LHCN-M2 (cell line): ENCODE measurements at places on chromosomes 2 and 18. TPM values are rescaled to one million over a fixed set of nuclear protein-coding genes. Genes with fewer than 3 reads are reported as not detected.

GRCh38 chr2:98795891-98796676 is 65.2 kb upstream of the MGAT4A start:
- no peak for DNase-seq

DNA sequence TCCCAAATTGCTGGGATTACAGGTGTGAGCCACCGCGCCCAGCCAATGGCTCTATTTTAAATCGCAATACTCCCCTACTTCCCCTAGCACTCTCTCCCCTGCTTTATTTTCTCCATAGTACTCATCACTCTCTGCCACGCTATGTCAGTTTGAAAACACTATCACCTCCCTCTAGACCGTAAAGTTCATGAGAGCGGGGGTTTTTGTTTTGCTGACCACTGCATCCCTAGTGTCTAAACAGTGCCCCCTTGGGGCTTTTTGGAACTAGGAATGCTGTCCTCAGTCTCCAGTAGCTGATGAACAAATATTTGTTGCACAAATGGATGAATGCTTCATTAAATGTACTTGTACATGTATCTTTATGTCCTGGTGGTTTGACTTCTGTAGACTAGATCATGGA is 44.1 kb downstream of the ATOH8 start:
- DNase-seq: peak; percentile 70

DNA sequence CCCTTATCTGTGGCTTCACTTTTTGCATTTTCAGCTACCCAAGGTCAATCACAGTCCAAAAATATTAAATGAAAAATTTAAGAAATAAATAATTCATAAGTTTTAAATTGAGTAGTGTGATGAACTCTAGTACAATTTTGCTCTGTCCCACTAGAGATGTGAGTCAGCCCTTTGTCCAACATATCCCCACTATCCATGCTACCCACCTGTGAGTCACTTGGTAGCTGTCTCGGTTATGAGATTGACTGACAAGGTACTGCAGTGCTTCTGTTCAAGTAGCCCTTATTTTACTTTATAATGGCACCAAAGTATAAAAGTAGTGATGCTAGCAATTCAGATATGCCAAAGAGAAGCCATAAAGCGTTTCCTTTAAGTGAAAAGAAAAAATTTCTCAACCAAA is 28.8 kb downstream of the ADCY3 start:
- DNase-seq: peak; percentile 29

- DNase-seq: no peak
These were observed 76.4 kb upstream of the UXS1 start for GRCh38 chr2:106270471-106270891.

- no peak for DNase-seq
These were observed 1882.3 kb upstream of the PIK3C3 start for GRCh38 chr18:40072761-40073160.

- no peak for DNase-seq
These were observed 148.7 kb upstream of the ITGA6 start for GRCh38 chr2:172278667-172279066.

- no peak for DNase-seq
These were observed 75.2 kb upstream of the LCLAT1 start for GRCh38 chr2:30371772-30372373.

GRCh38 chr18:76410660-76411417 is 84.2 kb downstream of the ZNF516 start:
- no peak for DNase-seq

GRCh38 chr2:28644760-28645159 is 106.9 kb upstream of the PPP1CB start:
- peak; percentile 81 for DNase-seq

DNA sequence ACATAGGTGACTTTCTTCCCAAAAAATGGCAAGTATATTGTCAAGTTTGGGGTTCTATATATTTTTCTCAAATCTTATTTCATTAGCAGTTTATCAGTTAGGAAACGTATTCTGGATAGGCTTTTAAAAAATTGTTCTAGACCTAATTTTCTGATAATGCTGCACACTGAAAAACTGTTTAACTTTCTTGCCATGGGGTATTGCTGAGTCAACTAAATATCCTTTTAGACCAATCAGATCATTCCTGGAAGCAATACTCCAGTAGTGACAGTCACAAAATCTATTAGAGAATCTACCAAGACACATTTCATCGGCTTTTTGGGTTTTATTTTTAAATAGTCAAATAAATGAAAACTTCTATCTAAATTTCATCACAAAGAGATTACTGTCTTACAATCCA is 440.6 kb downstream of the LRRTM4 start:
- DNase-seq: no peak

GRCh38 chr2:65071499-65072180 is 15.4 kb downstream of the CEP68 start:
- no peak for DNase-seq

GRCh38 chr2:26621469-26622199 is 19.5 kb downstream of the CIB4 start:
- no peak for DNase-seq

GRCh38 chr18:22983175-22983574 is 50.0 kb downstream of the RBBP8 start:
- DNase-seq: peak; percentile 54

DNA sequence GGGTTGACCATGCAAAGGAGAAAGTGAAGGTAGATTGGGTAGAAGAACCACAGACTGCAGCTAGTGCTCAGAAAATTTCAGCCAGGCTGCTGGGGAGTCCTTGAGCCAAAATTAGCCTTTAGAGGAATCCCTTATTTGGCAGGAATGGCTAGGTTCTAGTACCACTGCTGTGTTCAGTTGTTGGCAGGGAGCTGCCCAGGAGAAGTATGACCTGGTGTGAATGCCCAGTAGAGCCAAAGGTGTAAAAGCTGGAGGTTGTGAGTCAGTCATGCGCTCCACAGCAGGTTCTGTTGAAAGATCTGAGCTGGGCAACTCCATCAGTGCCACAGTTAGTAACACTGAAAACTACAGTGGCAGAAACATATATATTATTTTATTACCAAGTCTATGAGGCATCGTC is 36.4 kb upstream of the TBR1 start:
- no peak for DNase-seq

DNA sequence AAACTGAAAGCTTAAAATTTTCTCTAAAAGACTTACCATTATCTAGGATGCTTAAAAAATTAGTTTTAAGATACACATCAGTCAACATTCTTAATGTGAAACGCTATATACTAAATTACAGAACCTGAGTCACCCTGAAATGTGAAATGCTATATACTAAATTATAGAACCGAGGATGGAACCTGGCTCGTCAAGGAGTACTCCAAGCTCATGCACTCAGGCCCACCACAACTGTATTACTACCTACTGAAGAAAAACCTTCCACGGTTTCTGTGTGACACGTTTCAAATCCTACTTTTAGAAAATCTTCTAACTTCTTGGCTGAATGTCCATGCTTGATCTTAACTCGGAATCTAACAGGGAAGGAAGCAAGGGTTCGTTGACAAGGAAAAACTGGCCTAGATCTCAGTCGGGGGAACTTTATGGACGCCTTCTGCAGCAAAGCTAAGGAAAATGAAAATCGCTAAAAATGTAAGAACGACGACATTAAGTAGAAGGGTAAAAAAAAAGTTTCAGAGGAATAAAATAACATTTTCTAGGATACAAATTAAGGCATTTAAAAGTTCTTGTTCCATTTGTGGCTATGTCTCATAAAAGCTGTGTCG is 1.4 kb downstream of the PRKD3 start:
- no peak for DNase-seq

GRCh38 chr2:190748966-190749365 is 100.1 kb downstream of the NAB1 start:
- no peak for DNase-seq

LIMS3 gene
- total RNA-seq: 4.5 and 20.6 TPM in 2 replicates

KCNF1 gene
- 0.19 and 0.29 TPM in 2 replicates for total RNA-seq

FER1L5 gene
- not detected in 2 replicates for total RNA-seq
